Pulmonary artery endothelial cell (primary cell): ENCODE measurements at places on chromosomes 16 and 17.

DNA sequence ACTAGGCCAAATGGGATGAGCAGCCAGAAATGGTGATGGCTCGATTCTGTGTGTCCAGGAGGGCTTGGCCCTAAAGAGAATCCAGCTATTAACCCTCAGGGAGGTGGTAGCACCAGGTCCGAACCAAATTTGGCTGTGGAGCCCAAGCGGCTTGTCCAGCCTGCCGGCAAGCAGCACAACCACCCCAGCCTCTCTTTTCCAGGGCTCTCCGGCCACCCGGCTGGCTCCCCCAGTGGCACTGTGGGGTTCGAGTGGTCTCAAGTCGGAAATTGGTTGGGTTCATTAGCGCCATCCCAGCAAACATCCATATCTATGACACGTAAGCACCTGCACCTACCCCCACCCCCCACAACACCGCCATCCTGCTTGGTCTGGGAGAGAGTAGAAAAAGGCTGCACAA lies 35.4 kb downstream of the PLCD3 start:
- DNase-seq: no peak

DNA sequence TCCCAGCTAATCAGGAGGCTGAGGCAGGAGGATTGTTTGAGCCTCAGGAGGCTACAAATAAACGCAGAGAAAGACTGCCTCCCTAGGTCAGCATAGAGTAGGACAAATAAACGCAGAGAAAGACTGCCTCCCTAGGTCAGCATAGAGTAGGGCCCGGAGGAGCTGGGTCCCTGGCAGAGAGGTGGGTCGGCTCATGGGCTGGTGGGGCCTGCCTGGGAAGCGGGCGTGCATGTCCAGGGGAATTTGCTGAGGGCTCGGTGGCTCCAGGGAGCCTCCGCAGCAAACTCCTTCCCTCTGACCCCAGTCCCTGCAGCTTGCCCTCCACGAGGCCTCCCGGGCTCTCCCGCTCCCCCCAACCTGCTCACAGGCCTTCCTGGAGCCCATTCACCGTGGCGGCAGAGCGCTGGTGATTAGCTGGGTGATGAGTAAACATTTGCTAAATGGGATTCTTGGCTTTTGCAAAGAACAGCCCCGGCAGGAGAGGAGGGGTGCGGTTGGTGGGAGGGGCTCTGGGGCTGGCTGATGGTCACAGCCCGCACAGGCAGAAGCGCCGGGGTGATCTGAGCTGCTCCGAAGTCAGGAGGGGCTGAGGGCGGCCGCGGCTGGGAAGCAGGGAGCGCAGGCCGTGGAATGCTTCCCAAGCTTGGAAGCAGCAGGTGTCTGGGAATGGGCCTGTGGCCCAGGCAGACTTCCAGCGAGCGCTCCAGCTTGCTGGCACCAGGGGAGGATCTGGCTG lies 93.1 kb downstream of the RTN4RL1 start:
- DNase-seq: no peak

GRCh38 chr16:72511171-72511570 lies 339.2 kb upstream of the PMFBP1 start:
- no peak for DNase-seq

GRCh38 chr17:73639322-73639721 lies 4.9 kb downstream of the SDK2 start:
- DNase-seq: no peak

DNA sequence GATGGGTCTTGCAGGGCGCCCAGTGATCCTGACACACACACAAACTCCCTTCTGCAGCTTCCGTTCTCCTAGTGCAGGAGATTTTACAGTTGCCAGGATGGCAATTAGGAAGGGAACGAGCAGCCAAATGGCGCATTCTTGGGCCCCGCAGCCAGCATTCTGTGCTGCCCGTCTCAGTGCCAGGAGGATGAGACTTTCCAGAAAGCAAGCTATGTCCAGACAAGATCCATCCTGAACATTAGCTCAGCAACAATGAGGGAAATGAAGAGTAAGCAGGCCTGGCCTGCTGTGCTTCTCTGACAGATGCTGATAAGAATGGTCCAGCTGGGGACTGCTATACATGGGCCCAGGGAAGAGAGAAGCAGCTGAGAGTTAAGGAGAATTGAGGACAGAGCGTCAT lies 16.5 kb downstream of the SPPL2C start:
- DNase-seq: no peak

DNA sequence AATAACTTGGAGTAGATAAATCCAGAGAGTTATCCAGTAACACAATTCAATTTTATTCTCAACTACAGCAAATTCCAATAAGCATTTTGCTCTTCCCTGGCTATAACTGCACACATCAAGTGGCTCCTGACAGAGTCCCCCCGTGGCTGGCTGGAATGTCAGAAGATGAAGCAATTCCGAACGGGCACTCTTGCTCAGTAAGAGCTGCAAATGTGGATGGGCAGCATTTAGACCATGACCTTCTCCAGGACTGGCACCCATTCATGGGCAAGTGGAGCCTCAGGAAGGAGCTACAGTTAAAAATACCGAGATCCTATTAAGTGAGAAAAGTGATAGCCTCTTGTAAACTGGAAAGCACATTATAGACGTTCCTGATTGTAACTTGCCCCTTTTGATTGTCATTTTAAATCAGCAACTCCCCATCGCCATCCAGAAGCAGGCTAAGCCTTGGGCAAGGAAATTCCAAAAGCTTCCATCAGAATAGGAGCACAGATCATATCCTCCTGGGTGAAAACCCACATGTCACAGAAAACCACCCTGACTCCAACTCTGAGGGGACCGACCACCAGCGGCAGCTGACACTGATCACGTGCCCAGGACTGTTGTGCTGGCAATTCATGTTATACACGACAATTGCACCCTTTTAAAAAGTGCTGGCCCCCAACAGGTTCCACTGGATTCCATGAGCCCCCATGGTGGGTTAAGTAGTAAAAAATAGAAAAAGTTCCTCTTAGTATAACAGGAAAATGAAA lies 7.1 kb downstream of the UBE2O start:
- DNase-seq: no peak

GRCh38 chr17:21689604-21690003 lies 2.7 kb upstream of the KCNJ18 start:
- DNase-seq: no peak

GRCh38 chr17:56319531-56319930 lies 166.3 kb downstream of the ANKFN1 start:
- DNase-seq: peak; percentile 35
